ENCODE measurements at places on chromosomes 16 and 17. TPM values are rescaled to one million over a fixed set of nuclear protein-coding genes. Genes with fewer than 3 reads are reported as not detected.

CTRB2 gene
- total RNA-seq = not detected

CCDC144A gene
- total RNA-seq = 24.7 TPM

PRCD gene
- total RNA-seq = 0.85 TPM

GPR139 gene
- not detected for total RNA-seq

SOX8 gene
- 0.59 TPM for total RNA-seq

KCNAB3 gene
- 4.5 TPM for total RNA-seq

HIGD1B gene
- total RNA-seq = not detected

DPEP1 gene
- total RNA-seq = not detected

PABPN1L gene
- 4.1 TPM for total RNA-seq

FAM222B gene
- 14.9 TPM for total RNA-seq

TNP2 gene
- total RNA-seq = not detected

NDEL1 gene
- total RNA-seq = 62.2 TPM

CCL4 gene
- 0.57 TPM for total RNA-seq

G6PC1 gene
- total RNA-seq = not detected

CYBC1 gene
- 81.8 TPM for total RNA-seq
